Mucosa of gallbladder (tissue), 1 donor: ENCODE measurements at places on chromosomes 7 and 10. TPM values are rescaled to one million over a fixed set of nuclear protein-coding genes. Genes with fewer than 3 reads are reported as not detected.

GRCh38 chr7:111132833-111133232, 41.9 kb downstream of the LRRN3 start:
- DNase-seq = no peak

DNA sequence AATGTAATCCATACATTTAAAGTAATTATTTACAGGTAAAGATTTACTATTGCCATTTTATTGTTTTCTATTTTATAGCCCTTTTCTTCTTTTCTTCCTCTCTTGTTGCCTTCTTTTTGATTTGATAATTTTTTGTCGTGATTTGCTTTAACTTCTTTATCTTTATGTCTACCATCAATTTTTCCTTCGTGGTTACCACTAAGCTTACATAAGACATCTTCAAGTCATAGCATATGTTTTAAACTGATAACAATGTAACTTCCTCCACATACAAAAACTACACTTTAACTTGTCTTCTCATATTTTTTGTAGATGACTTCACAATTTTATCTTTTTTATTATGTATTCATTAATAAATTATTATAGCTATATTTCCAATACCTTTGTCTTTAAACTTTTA, 316.6 kb downstream of the PLXDC2 start:
- DNase-seq = no peak

GRCh38 chr7:67462781-67463191, 466.2 kb downstream of the TYW1 start:
- DNase-seq = peak; percentile 66

The CRPPA gene
- 3.3 TPM for total RNA-seq

The STEAP1B gene
- not detected for total RNA-seq

The MYH16 gene
- 0.32 TPM for total RNA-seq

The FAM25A gene
- total RNA-seq = not detected

The SFTPA1 gene
- total RNA-seq = 7.0 TPM

The SPDYE6 gene
- total RNA-seq = not detected

The INTS15 gene
- total RNA-seq = 32.1 TPM

The LIPM gene
- total RNA-seq = not detected

The CDH23 gene
- 5.1 TPM for total RNA-seq
